ENCODE measurements at places on chromosomes 5 and 9.

DNA sequence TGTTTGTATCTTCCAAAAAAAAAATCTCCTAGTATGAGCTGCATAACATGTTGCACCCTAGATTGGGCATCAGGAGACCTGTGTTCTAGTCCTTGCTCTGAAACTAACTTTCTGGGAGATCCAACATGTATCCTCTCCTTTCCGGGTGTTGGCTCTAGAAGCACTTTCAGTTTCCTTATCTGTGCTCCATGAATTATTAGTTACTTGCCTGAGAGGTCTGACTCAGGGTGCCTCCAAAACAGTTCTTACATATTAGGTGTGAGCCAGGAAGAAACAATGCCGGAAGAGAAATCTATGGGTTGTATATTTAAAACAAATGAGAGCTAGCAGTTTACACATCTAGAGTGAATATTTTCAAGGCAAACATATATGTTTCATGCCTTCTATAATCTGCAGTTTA, 36.7 kb upstream of the SLC36A2 start:
- DNase-seq, result no peak

DNA sequence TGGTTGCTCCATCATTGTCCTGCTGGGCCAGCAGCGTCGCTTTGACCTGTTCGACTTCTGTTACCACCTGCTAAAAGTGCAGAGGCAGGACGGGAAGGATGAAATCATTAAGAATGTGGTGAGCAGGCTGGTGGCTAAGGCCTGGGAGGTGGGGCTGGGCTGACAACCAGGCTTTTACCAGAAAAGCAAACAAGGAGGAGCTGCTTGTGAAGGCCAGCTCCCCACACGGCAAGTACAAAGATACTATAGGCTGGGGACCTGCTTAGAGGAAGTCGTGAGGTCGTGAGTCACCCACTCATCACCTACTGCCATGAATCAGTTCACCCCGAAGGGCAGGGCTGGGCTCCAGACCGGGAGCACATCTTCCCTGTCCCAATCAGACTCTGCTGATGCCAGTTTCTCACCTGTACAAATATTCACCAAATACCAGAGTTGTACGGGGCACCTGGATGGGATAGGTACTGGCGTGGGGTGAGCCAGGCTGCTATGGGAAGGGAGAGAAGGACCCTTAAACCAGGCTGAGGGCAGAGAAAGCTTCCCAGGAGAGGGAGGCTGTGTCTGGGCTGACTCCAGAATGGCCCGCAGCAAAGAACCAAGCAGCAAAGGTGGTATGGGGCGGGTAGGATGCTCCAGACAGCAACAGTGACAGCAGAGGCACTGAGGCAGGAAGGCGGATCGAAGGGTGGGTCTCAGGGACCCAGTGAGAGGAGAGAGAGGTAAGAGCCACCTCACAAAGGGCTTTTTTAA, 69.3 kb upstream of the NIPAL4 start:
- no peak for DNase-seq

GRCh38 chr5:96432216-96433065, 607 bp downstream of the PCSK1 start:
- peak; percentile 42 for DNase-seq

DNA sequence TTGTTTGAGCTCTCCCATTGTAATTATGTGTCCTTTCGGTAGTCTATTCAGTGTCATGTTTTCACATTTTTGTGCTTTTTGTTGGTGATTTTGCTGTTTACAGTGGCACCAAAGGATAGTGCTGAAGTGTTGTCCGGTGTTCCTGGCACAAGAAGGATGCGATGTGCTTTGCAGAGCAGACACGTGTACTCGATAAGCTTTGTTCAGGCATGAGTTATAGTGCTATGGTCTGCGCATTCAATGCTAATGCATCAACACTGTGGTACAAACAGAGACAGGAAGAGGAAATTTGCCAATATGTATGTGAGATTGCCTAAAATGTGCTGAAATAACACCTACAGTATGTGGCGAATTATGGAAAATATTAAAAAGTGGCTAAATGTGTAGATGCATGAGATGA, 913.4 kb upstream of the ACO1 start:
- DNase-seq, result no peak

GRCh38 chr9:83535736-83536135, 2.5 kb downstream of the FRMD3 start:
- no peak for DNase-seq

- peak; percentile 95 for DNase-seq
Observed at GRCh38 chr5:141923448-141924313, at the start of gene DELE1. Gene DELE1 (plus strand): TSS chr5:141923871. CDS start chr5:141923942, 71 bp downstream.

GRCh38 chr5:97094579-97095317, 47.7 kb downstream of the LIX1 start:
- DNase-seq, result no peak

DNA sequence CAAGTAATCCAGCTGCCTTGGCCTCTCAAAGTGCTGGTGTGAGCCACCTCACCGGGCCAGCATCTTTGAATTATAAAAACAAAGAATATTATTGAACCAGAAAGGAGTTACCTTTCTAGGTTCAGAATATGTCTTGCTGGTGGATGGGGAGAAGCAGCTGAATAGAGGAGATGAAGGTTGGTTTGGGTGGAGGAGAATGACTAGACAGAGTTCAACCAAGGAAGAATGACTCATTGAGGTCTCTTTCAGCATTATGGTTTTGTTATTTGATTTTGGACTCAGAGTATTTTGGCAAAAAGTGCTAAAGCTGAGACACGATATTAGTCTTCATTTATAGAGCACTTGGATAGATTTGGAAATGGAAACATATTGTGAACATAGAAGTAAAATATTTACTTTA, 75.2 kb upstream of the MPDZ start:
- DNase-seq, result no peak

DNA sequence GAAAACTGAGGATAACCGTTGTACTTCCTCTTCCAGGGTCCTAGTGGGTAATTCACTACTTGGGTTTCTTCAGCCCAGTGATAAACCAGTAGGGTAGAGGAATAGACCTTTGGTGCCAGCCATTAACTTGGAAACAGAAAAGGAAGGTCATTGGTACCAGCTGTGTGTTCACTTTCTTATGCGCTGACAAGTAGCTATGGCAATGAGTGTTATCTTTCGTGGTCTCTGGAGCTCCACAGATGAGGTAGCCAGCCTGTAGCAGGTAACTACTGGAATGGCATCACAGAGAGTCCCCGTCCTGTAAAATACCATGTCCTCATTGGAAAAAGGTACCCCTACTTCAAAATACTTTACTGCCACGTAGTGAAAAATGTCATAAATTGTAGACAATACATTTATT, 2.3 kb downstream of the UHRF2 start:
- no peak for DNase-seq

DNA sequence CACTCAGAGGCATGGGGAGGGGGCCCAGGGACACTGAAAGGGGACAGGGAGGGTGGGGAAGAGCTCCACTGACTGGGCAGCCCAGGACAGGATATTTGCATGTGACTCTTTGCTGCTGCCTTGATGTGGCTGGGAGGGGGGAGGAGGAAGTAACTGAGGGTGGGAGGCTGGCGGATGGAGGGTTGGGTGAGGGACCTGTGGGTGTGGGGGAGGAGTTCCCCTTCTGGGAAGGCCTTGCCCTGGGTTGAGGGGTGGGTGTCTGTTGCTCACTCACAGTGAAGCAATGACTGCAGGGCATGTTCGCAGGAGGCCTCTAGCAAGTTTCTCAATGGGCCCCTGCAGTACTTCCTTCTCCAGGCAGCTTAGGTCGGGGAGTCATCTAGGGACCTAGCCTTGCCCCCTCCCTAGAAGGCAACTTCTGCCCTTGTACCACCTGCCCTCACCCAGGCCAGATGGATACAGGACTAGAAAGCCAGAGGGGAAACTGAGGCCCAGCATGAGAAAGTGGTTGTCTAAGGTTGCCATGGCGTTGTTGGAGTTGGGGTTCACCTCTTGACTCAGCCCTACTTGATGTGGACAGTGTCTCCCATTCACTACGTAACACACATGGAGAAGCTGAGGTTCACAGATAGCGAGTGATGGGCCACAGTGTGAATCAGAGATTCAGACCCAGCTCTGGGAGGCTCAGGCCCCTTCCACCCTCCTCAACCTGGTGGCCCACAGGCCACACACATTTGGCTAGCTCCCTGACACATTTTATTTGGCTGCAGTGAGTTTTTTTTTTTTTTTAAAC, 3.0 kb downstream of the GRK6 start:
- no peak for DNase-seq

DNA sequence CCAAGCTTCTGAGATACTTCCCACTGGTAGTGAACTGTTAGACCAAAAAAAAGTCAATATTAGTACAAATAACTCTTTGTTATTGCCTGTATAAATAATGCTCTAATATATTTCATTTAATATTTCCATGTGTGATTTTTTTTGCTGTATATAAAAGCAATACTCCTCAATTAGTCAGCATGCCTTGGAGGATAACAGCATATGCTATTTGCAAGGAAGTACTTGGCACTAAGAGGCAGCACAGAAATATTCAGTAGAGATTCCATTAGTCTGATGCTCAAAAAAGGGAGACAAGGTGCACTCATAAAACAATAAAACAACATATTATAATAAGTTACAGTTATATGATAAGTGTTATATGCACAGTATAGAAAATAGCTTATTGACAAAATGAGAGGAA, 296.6 kb upstream of the MPDZ start:
- no peak for DNase-seq

- DNase-seq, result no peak
Observed at GRCh38 chr9:81344366-81344765, 345.0 kb downstream of the TLE1 start.

- DNase-seq, result no peak
Observed at GRCh38 chr9:92846662-92847145, 31.1 kb downstream of the ZNF484 start.

DNA sequence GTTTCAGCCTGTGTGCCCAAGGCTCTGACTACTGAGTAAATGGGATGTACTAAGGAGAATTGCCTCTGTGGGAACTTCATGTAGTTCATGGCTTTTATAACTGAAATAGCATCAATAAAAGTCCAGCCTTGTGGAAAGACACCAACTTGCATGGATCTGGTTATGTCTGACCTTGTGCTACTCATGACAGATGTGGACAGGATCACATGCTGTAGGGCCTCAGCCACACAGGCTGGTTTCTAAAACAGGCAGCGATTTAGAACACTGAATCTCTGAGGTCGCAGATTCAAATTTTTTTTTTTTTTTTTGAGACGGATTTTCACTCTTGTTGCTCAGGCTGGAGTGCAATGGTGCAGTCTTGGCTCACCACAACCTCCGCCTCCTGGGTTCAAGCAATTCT, 66.5 kb upstream of the SPIN1 start:
- DNase-seq, result no peak

DNA sequence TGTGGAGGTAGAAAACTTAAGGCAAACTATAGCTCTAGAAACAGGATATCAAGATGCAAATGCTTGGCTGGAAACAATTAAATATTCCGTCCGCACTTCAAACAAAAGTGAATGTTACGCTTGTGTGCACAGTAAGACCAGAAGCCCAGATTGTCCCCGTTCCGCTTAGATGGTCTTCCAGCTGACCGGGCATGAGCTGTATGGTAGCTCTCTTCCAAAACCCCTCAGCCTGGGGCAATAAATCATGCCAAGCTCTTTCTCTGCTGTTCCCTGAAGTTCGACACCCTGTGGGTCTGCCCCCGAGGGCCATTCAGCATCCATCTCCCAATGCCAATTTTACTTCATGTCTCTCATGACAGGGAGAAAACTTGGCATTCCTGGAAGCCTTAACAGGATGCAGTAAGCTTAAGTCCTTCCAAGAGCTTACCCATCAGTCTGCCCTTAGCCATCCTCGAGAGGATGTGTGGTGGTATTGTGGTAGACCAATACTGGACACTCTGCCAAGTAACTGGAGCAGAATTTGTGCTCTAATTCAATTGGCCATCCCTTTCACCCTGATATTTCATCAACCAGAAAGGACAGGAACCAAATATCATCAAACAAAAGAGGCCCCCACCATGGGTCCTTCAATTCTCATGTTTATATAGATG, 70.7 kb upstream of the RANBP6 start:
- no peak for DNase-seq

GRCh38 chr5:112228667-112229066, 190.4 kb downstream of the EPB41L4A start:
- DNase-seq, result peak; percentile 23

DNA sequence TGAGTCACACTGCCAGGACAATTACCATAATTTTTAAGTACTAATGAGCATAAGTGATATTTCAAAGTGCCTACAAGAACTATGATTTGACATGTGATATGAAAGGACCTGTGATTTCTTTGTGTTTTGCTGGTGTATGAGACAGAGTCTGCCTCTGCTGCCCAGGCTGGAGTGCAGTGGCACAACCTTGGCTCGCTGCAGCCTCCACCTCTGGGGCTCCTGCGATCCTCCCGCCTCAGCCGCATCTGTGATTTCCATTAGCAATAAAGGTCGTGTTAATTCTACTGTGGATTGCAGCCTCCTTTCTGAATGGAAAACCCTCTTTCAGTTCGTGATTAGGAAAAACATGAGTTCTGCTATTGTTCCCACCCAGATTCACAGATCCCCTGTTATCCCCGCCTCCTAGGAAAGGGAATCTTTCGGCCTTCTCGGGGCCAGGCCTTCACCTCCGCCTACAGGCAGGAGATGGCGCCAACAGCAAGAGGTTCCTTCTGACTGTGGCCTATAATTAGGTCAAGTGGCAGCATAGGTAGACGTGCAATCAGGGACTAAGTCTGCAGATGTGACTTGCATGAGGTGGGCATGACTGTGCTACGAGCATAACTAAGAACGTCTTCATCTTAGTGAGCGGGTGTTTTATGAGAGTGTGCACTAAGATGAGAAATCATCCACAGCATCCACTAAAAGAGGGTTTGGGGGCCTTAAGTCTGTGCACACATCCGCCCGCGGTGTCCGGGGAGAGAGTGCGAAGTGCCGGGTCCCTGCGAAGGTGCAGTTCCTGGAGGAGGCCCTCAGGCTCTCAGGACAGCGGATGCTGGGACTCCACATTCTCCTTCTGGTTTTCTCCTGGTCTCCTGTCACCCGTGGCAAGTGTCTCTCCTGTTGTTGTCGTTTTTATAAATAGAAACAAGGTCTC, 23.1 kb downstream of the TRIM7 start:
- DNase-seq, result no peak

- no peak for DNase-seq
Observed at GRCh38 chr9:105346273-105346672, 101.6 kb upstream of the FSD1L start.

- peak; percentile 72 for DNase-seq
Observed at GRCh38 chr9:36867672-36868471, 166.2 kb downstream of the PAX5 start.

Measured in posterior cingulate gyrus (tissue), 11 donors.